Cardiac muscle cell (in vitro differentiated cells and primary cell): ENCODE measurements at places on chromosomes 6 and 20.

DNA sequence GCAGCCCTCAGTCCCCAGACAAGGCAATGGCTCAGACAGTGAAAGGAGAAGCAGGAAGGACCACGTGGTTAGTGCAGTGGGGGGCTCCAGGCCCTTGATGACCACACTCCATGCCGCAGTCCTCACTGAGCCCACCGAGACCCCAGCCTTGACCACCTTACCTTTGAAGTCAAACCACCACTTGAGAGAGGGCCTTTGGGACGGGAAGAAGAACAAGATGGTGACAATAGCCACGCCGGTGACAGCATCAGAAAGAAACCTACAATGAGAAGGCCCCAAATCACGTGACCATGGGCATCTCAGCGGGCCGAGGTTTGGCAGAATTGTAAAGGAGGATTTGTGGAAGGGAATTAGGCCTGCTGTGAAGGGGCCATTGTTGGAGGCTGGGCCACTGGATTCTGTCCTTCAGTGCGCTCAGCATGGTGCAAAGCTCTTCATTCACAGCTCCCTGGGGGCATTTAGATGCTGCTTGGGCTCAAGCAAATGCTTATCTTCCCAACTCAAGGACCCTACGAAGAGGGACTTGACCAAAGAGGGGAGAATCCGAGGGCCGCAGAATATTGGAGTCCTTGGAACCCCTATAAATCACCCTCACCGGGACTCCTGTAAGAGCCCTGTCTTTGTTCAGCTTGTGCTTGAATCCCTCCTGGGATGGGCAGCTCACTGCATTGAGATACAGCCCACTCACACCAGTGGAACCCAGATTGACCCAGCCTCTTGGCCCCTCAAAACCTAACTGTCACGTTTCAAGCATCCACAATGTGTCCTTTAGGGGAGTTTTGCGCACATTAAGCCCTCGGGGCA lies 33.2 kb upstream of the OCSTAMP start:
- H3K4me3 ChIP-seq, result no peak overlapping the region
- no peaks in the 10 kb centered on the region for H3K4me1 ChIP-seq
- no peaks in the 10 kb centered on the region for H3K36me3 ChIP-seq
- no peaks in the 10 kb centered on the region for H3K27me3 ChIP-seq
- no peak for DNase-seq

- no peaks in the 10 kb centered on the region for H3K4me1 ChIP-seq
- H3K27me3 ChIP-seq, result no peaks in the 10 kb centered on the region
- H3K27ac ChIP-seq, result no peak overlapping the region
- no peak for DNase-seq
- H3K4me3 ChIP-seq, result no peak overlapping the region
- no peaks in the 10 kb centered on the region for H3K36me3 ChIP-seq
Measured at GRCh38 chr20:15986690-15987089, 586.6 kb downstream of the KIF16B start.

GRCh38 chr20:60802676-60803075 lies 449.4 kb upstream of the CDH4 start:
- peaks cover 17% of the 10 kb centered on the region for H3K4me1 ChIP-seq
- H3K27ac ChIP-seq, result no peak overlapping the region
- no peaks in the 10 kb centered on the region for H3K36me3 ChIP-seq
- no peak for DNase-seq
- no peaks in the 10 kb centered on the region for H3K27me3 ChIP-seq

- H3K27me3 ChIP-seq, result no peaks in the 10 kb centered on the region
- H3K27ac ChIP-seq, result peak overlapping the region; percentile 29
- DNase-seq, result no peak
Measured at GRCh38 chr20:48725555-48725991, 102.2 kb downstream of the PREX1 start.

- no peak overlapping the region for H3K27ac ChIP-seq
- H3K4me1 ChIP-seq, result no peaks in the 10 kb centered on the region
- H3K27me3 ChIP-seq, result no peaks in the 10 kb centered on the region
- peaks cover 7% of the 10 kb centered on the region for H3K36me3 ChIP-seq
Measured at GRCh38 chr6:133990321-133990720, 37.3 kb downstream of the TBPL1 start.

DNA sequence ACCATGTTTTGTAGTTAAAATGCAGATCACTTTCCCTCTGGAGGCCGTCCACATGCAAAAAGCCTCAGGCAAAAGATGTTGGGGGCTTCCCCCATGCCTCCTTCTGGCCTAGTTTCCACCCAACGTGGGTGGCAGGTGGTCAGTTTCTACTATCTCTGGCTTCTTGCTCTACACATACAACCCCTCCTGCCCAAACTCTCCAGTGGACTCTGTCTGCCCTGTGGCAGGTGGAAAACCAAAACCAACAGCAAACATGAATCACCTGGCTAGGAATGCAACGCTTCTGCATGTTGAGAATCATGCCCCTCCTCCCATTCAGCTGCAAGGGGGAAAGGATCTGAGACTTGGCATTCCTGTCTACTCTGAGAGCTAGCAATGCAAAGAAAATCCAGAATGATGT lies 94.8 kb downstream of the MBOAT1 start:
- H3K4me3 ChIP-seq, result no peak overlapping the region
- no peaks in the 10 kb centered on the region for H3K27me3 ChIP-seq
- H3K4me1 ChIP-seq, result peaks cover 55% of the 10 kb centered on the region
- peak overlapping the region; percentile 96 for H3K27ac ChIP-seq
- H3K36me3 ChIP-seq, result no peaks in the 10 kb centered on the region

DNA sequence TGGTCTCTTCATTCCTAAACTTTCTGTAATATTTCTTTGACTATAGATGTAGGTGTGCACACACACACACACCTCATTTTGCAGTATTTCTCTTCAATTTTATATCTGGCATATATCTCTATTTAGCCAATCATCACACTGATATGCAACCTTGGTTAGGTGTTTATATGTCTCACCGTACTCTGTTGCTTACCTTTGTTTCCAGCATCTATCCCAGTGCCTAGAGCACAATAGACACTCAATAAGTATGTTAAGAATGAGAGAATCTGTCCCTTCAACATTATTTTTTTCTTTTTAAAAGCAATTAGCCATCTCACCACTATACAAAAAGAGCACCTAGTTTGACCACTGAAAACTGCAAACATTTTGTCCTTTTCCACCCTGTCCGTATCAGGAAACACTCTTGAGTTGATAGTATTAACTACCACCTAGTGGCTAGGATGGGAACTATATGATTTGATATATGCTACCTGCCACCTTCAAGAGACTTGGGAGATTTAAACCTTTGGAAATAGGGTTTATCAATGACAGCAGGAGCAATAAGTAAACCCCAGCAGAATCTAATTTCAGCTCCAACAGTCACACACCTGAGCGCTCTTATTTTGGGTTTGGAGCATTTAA lies 48.7 kb upstream of the RSPO3 start:
- peak; percentile 48 for DNase-seq
- H3K4me3 ChIP-seq, result no peak overlapping the region
- no peak overlapping the region for H3K27ac ChIP-seq
- no peaks in the 10 kb centered on the region for H3K36me3 ChIP-seq
- no peaks in the 10 kb centered on the region for H3K4me1 ChIP-seq

- H3K36me3 ChIP-seq, result peaks cover 13% of the 10 kb centered on the region
- peak overlapping the region; percentile 39 for H3K27ac ChIP-seq
- H3K4me3 ChIP-seq, result no peak overlapping the region
- H3K4me1 ChIP-seq, result peaks cover 9% of the 10 kb centered on the region
- H3K27me3 ChIP-seq, result no peaks in the 10 kb centered on the region
- no peak for DNase-seq
Measured at GRCh38 chr20:35120012-35120701, 27.0 kb downstream of the EDEM2 start.

DNA sequence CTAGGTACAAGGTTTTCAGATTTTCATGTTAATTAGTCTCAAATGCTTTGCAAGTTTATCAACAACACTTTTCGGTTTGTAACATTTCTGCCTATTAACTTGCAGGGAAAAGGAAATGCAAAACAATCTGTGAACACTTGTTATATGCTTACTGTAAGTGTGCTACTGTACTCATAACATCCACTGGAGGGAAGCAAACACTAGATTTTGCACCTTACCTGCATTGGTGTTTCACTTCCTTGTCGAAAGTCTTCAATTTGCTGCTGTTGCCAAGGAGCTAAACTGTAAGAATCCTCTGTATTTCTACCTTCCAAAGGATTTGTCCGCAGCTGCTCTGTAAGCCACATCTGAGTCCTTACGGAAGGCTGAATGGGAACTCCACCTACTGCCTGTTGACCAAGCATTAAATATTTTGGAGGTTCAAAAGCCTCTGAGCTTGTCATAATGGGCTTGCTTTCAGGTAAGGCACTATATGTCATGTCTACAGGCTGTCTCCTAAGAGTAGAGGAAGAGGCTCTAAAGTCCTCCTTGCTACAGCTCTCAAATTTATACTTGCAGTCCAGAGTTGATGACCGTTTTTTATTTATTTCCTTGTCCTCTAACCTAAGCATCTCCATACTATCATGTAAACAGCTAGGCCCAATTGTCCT lies 17.3 kb downstream of the PLN start:
- H3K27me3 ChIP-seq, result no peaks in the 10 kb centered on the region
- H3K4me3 ChIP-seq, result no peak overlapping the region
- H3K27ac ChIP-seq, result no peak overlapping the region
- peaks cover 10% of the 10 kb centered on the region for H3K4me1 ChIP-seq

DNA sequence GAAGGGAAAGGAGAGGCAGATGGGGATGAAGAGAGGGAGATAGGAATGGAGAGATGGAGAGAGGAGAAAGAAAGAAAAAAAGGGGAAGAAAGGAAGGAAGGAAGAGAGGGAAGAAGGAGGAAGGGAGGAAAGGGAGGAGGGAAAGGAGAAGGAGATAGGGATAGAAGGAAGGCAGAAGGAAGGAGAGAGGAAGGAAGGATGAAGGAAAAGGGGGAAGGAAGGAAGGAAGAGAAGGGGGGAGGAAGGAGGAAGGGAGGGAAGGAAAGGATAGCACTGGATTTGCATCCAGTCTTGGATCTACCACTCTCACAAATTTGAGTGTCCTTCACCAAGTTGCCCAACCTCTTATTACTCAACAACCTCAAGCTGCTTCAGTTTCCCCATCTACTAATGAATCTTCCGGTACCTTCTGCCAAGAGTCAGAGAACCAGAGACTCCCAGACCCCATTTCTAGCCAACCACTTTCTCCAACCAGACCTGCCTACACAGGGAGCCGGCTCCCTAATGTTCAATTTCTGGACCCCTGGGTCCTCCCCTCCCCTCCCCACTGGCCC lies 79.7 kb upstream of the FOXP4 start:
- H3K4me3 ChIP-seq, result no peak overlapping the region
- peaks cover 20% of the 10 kb centered on the region for H3K27me3 ChIP-seq
- no peak overlapping the region for H3K27ac ChIP-seq

DNA sequence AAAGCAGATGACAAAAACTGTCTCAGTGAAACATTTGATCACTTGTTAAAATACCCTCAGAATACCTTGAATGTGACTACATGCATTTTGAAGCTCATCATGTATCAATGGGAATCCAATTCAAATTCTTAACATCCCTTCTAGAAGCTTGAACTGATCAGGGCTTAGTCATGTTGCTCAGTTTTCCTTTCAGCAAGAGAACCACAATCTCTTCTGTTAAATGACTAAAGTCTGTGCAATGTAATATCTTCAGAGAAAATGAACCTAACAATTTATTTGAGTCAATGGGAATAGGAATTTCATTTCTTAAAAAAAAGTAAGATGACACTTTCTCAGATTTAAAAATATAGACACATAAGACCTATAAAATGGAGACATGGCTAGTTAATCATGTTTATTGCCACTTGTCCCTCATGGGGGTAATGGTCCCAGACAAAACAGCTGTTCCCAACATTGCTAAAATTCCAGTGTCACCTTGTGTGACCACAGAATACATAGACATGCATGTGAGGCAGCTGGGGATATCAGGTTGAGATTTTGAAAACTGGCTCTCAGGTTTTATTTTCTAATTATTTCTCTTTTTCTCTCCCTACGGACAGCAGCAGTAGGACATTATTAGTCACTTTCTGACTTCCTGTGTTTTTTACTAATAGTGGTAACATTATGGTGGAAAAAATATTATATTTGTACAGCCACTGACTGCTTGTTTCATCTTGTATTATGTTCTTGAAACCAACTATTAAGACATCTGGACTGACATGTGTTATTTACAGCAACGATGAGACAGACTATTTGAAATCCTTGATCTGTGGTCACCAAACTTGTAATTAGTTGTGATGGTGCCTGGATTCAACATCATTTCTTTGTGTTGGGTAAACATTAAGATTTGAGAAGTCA lies 192.5 kb downstream of the COL9A1 start:
- DNase-seq, result no peak
- H3K27me3 ChIP-seq, result no peaks in the 10 kb centered on the region
- H3K4me3 ChIP-seq, result no peak overlapping the region
- no peaks in the 10 kb centered on the region for H3K4me1 ChIP-seq
- no peak overlapping the region for H3K27ac ChIP-seq

DNA sequence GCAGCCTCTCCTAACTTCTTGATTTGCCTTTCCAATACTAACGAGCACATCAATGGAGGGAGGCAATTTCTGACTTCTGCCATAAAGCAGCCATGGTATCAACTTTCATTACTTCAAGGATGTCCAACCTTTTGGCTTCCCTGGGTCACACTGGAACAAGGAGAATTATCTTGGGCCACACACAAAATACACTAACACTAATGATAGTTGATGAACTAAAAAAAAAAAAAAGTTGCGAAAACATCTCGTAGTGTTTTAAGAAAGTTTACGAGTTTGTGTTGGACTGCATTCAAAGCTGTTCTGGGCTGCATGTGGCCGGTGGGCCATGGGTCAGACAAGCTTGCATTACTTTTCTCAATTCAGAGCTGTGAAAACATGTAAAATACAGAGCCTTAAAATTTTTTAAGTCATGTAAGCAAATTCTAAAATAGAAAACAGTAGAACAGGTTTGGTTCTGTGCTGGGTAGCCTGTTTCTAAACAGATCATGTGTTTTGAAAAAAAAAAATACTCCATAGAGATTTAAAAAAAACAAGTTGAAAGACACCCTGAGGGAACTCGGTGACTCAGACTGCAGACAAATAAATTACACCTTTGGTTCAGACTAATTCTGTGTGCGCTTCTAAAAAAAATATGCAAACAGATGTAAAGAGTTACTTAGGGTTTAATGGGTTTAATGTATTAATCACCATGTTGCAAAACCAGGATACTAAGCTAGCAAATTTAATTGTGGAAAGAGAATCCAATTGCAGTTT lies 43.6 kb upstream of the SLC22A23 start:
- no peaks in the 10 kb centered on the region for H3K27me3 ChIP-seq
- no peak overlapping the region for H3K4me3 ChIP-seq
- peaks cover 6% of the 10 kb centered on the region for H3K4me1 ChIP-seq
- no peak overlapping the region for H3K27ac ChIP-seq
- no peaks in the 10 kb centered on the region for H3K36me3 ChIP-seq

GRCh38 chr6:40762981-40763380 lies 175.8 kb upstream of the LRFN2 start:
- H3K27me3 ChIP-seq, result no peaks in the 10 kb centered on the region
- H3K27ac ChIP-seq, result no peak overlapping the region
- H3K4me1 ChIP-seq, result peaks cover 2% of the 10 kb centered on the region
- no peak overlapping the region for H3K4me3 ChIP-seq
- no peaks in the 10 kb centered on the region for H3K36me3 ChIP-seq

- H3K4me3 ChIP-seq, result no peak overlapping the region
- DNase-seq, result no peak
- H3K4me1 ChIP-seq, result no peaks in the 10 kb centered on the region
- H3K36me3 ChIP-seq, result no peaks in the 10 kb centered on the region
- H3K27ac ChIP-seq, result no peak overlapping the region
- no peaks in the 10 kb centered on the region for H3K27me3 ChIP-seq
Measured at GRCh38 chr20:17783671-17784070, 83.9 kb downstream of the BANF2 start.
